Epithelial cell of alveolus of lung (primary cell): ENCODE measurements at places on chromosomes 1 and 21. TPM values are rescaled to one million over a fixed set of nuclear protein-coding genes. Genes with fewer than 3 reads are reported as not detected.

The NFIA gene
- total RNA-seq: 10.0 and 18.7 TPM in 2 replicates

The DCST1 gene
- total RNA-seq: not detected in 2 replicates

The C1orf116 gene
- total RNA-seq: 0.40 and 2.3 TPM in 2 replicates

The RGS8 gene
- total RNA-seq: not detected in 2 replicates

The BARHL2 gene
- total RNA-seq: not detected in 2 replicates
